GOT3 (cell line): ENCODE measurements at places on chromosomes 4 and X.

DNA sequence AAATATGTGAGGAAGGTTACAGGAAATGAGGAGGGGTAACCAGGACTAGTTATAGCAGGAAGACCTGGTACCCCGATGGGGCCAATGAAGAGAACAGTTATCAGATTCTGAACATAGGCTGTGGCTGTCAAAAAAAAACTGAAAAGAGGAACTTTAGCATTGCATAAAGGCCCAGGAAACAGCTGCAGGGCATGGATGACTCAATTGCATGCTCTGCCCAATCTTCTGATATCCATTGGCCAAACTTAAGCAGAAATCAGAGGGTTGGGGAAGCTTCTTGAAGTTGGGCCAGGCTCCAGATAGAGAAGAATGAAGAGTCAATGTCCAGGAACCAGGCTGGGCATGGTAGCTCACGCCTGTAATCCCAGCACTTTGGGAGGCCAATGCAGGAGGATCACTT lies 1222.4 kb upstream of the PRKX start:
- DNase-seq: no peak

GRCh38 chr4:140702096-140702757 lies 54.0 kb downstream of the TBC1D9 start:
- no peak for DNase-seq

GRCh38 chr4:114603497-114603896 lies 4.9 kb downstream of the UGT8 start:
- no peak for DNase-seq

DNA sequence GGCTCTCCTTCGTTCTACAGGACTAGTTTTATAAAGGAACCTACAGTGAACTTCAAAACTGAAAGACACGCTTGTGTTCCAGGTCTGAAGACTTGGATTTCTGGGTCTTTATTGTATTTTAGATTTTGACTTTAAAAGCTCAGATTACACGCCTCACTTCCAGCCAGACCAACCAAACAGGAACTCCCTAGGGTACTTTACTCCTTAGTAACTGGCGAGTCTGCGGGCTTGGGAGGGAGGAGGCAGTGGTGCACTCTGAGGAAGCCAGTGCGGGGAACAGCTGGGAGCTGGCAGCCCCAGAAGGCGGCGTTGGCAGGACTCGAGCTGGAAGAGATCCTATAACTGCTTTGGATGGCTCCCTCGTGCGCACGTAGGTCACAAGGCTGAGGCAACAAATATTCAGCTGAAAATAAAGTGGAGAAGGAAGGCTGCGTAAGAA lies 391 bp upstream of the PHKA1 start:
- DNase-seq: no peak

- no peak for DNase-seq
Observed at GRCh38 chr4:184331268-184331995, 113.8 kb upstream of the ENPP6 start.

GRCh38 chr4:113756005-113756410 lies 5.5 kb downstream of the CAMK2D start:
- no peak for DNase-seq

DNA sequence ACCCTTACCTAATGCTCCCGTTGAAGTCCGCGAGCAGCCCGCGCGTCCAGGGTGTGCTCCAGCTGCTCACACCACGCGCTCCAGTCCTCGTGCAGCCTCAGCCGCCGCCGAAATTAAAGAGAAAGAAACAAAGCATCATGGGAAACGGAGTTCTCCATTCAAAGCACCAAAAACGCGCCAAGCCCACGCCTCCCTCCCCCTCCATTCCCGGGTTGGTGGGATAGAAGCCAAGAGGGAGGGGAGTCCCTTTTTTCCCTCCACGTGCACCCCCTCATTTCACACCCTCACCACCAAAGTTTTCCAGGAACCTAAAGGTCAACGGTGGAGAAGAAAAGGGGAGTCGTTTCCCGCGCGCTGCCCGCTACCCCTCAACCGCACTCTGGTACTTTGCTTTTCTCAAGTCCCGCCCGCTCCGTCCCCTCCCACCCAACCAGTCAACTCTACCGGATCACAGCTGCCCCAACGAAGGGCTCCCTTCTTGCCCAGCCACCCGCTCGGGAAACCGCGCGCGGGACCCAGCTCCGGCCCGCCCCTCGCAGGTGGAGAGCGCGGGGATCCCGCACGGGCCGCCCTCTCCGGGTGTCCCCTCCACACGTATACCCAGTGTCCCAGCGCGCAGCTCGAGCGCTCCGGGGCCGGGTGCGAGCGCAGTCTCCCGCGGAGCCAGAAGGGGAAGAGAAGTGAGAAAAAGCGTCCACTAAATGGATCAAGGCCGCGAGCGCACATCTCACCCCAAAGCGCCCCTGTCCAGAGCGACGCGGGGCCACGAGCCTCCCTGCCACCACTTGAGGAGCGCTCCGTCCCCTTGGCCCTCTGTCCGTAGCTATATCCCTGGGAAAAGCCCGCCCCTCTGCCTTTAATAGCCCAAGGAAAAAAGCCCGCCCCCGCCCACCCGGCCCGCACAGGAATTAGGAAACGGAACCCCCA lies 65.1 kb upstream of the CCDC160 start:
- DNase-seq: no peak
